ENCODE measurements at places on chromosomes 3 and 15. TPM values are rescaled to one million over a fixed set of nuclear protein-coding genes. Genes with fewer than 3 reads are reported as not detected.

DNA sequence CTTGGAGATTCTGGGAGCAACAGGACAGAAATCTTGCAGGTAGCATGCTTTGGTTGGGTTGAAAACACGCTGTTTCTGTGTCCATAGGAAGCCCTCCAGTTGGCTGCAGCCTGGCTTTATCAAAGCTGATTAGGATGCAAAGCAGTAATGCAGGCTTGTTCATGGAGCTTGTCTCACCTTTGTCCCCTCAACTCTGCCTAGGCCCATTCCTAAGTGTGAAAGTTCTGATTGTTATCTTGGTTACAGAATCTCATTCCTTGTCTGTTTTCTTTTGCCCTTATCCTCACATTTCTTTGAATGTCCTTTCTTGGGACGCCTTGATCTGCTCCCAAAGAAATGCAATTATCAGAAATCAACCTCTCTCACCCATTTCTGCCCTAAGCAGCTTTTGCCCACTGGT, 83.5 kb downstream of the IL20RB start:
- no peak overlapping the region for H3K27ac ChIP-seq
- no peaks in the 10 kb centered on the region for H3K4me1 ChIP-seq
- H3K4me3 ChIP-seq, result no peak overlapping the region
- H3K27me3 ChIP-seq, result no peaks in the 10 kb centered on the region

DNA sequence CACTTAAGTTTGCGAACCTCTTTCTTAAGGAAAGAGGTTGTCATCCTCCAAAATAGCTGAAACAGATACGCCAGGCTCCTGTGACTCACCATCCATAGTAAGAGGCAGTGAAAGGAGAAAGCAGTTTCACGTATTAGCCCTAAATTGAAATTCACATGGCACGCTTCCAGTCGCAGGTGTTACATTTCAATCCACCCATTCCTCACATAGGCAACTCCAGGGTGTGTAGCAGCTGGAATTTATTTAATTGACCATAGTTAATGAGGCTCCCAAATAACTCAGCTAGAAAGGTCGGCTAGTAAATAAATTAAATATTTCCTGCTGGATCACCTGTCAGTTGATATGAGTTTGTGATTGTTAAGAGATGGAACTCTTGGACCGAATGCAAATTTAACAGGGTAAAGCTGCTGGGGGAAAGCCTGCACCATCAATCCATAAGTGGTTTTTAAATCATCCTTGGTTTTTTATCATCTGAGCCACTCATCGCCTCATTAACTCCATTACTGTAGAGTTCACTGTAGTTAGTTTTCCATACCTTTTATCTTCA, 19.6 kb downstream of the NSUN3 start:
- H3K27ac ChIP-seq, result no peak overlapping the region
- H3K4me1 ChIP-seq, result no peaks in the 10 kb centered on the region
- H3K36me3 ChIP-seq, result no peaks in the 10 kb centered on the region
- no peak for DNase-seq

DNA sequence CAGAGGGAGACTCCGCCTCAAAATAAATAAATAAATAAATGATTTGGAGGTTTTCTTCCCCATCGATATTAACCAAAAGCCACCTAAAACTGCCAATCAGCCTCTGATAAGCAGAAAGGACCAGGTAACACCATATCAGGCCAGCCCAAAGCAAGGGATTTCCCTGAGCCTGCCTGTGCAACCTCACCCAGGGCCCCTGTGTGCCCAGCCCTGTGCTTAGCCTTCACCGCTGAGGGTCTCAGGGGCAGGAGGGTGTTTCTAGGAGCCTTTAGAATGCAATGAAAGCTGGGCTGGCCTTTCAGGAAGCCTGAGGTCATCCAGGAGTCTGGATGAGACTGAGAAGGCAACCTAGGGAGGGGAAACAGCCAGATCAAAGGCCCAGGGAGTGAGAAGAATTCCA, 35.4 kb downstream of the CYP11A1 start:
- DNase-seq, result no peak
- H3K4me3 ChIP-seq, result no peak overlapping the region
- no peak overlapping the region for H3K27ac ChIP-seq

DNA sequence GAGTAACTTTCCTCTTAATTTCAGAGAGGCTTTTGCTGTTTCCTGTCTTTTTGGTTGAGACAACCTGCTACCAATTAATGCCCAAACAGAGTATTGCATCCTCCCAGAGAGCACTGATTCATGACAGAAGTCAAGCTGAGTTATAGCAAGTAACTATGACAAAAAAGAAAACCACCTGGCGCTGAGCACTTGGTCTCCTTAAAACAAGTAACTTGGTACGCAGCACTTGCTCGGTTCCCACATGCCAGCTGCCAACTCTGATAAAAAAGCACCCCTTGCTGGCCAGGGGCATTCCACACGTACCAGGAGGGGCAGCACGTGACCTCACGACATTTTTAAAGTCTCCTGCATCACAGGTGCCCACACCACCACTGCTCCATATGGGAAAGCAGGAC, 13.5 kb upstream of the MYO5C start:
- no peak for DNase-seq
- no peak overlapping the region for H3K27ac ChIP-seq
- no peak overlapping the region for H3K4me3 ChIP-seq

DNA sequence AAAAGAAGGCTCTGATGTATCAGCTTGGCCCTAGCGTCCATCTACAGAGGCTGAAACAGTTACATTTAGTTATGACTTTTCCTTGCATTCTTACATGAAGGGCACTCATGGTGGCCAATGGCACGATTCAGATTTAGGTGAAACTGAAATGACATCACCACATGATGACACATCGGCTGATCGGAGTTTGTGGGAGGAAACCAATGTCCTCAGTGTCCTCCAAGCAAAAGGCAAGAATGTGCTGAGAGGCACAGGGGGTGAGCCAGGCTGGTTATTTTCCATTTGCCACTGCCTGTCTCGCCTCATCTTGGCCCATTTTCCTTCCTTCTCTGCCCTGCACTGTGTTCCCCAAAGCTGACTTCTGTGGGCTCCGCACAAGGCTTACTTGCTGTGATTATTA, 34.4 kb downstream of the TARS3 start:
- H3K27ac ChIP-seq, result no peak overlapping the region
- no peak overlapping the region for H3K4me3 ChIP-seq
- DNase-seq, result no peak
- H3K36me3 ChIP-seq, result no peaks in the 10 kb centered on the region

Gene PRSS50
- 3.6 TPM for total RNA-seq

Gene PLSCR5
- not detected for total RNA-seq

DNA sequence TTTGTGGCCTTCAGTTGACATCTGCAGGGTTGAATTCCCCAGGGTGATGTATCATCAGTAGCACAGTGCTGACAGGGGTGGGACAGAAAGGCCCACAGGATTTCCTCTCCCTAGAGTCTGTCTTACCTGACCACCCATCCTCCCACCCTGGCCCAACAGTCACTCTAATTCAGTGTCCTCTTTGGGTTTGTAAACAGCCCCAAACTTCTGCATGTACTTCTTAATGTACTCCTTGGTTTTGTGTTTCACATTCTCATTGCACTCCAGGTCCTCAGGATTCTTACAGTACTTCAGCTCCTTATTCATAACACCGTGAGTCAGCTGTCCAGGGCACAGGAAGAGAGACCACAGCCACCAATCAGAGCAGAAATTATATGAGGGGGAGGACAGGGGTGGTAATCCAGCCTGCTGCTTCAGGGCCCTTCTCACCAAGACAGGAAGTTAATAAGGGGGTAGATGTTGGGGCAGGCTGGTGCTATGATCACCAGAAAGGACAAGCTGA, 37.5 kb downstream of the NBEAL2 start:
- peaks cover 11% of the 10 kb centered on the region for H3K36me3 ChIP-seq
- no peak overlapping the region for H3K27ac ChIP-seq
- no peaks in the 10 kb centered on the region for H3K27me3 ChIP-seq
- H3K4me1 ChIP-seq, result no peaks in the 10 kb centered on the region
- DNase-seq, result no peak
- no peak overlapping the region for H3K4me3 ChIP-seq

DNA sequence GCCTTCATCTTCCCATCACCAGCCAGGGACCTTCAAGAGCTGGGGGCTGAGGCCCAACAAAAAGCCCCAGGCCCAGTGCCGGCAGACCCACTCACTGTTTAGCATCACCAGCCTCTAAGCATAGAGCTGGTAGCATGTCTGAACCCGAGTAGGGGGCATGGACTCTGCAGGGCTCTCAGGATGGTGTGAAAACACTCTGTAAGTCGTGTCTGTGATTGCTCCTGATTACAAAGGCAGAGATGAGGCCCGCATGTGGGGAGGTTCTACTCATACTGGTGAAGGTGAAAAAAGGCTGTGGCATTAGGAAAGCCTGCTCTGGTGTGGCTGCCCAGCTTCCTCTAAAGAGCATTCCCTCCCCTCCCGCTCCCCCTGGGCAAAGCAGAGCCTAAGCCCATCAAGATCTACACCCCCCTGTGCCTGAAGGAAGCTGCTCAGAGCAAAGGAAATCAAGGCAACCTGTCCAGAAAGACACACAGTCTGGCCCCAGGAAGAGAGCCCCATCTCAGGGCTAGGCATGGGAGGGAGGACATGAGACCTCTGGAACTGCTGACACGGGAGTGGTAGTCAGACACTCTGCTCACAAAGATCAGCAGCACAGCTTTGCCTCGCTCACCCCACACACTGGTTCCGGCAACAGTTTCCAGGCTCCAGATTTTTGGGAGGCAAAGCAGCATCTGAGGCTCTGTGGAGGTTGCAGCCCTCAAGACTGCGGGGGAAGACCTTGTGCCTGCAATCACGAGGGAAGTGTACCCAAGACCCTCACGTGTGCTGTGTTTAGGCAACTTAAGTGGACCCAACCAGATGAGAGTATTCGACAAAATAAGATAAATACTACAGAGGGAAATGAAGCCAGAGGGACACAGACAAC, 36.7 kb downstream of the CCDC12 start:
- H3K4me3 ChIP-seq, result no peak overlapping the region
- H3K27me3 ChIP-seq, result no peaks in the 10 kb centered on the region

GRCh38 chr3:78633626-78634025, 1134.2 kb downstream of the ROBO1 start:
- no peak for DNase-seq
- no peaks in the 10 kb centered on the region for H3K36me3 ChIP-seq
- H3K27me3 ChIP-seq, result no peaks in the 10 kb centered on the region
- no peaks in the 10 kb centered on the region for H3K4me1 ChIP-seq

DNA sequence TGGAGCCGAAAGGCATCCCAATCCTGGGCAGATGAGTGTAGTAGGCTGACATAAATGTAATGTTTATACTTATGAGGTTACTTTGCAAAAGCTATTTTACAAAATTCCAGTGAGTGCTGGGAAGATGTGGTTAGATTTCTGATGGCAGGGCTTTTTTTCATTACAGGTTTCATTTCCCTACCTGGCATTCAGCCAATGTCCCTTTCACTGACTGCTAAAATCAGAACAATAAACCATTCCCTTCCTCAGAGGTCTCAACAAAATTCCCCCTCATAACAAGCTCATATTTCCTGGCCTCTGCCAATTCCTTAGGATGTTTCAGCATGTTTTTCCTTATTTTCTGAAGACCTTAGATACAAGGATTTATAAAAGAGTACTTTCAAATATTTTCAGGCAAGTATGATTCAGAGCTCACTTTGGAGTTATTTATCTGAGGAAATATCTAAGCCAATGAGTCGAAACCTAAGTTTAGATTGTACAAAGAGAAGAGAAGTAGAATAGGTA, 40.9 kb upstream of the CCDC80 start:
- no peaks in the 10 kb centered on the region for H3K4me1 ChIP-seq
- H3K27me3 ChIP-seq, result no peaks in the 10 kb centered on the region
- H3K36me3 ChIP-seq, result no peaks in the 10 kb centered on the region
- no peak for DNase-seq
- H3K4me3 ChIP-seq, result no peak overlapping the region
- no peak overlapping the region for H3K27ac ChIP-seq

DNA sequence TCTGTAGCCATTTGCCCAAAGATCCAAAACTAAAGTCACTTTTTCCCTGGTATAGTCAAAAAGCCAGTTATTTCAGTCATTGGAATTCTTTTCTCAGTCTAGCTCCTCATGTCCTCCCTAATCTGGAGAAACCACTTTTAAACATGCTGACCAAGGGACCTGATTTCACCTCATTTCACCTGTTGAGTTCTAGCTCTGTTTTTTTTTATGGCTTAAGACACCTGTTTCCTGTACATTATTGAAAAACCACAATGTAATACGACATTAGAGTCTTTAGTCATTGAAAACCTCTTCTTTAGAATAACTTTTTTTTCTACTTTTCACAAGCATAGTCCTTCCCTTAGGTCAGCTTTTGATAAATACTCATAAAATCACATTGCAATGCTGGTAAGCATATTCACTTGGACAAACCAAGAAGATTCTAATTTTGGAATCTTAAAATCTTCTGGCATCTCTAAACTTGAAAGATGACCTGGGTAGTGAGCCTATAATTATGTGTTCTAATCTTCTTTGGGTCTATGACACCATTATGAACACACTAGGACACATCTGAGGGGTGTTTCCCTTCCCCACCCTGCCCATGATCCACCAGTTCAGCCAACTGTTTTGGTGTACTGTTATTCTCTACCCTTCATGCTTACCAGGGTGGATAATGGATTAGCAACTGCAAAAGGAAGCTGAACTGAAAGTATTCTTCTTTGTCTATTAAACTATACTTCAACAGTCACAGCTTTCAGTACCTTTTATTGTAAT, 103.5 kb upstream of the FXR1 start:
- H3K36me3 ChIP-seq, result no peaks in the 10 kb centered on the region
- no peak overlapping the region for H3K27ac ChIP-seq
- H3K4me1 ChIP-seq, result no peaks in the 10 kb centered on the region
- no peak overlapping the region for H3K4me3 ChIP-seq
- no peak for DNase-seq
- no peaks in the 10 kb centered on the region for H3K27me3 ChIP-seq

Gene SLC22A13
- total RNA-seq, result not detected

Gene CIB2
- 5.8 TPM for total RNA-seq

Data from breast epithelium (tissue), 4 donors.